ENCODE measurements at places on chromosomes 7 and 10. TPM values are rescaled to one million over a fixed set of nuclear protein-coding genes. Genes with fewer than 3 reads are reported as not detected.

PVRIG gene
- total RNA-seq: 0.95 TPM

ABCC2 gene
- total RNA-seq: 1.2 TPM

- H3K27ac ChIP-seq: no peak overlapping the region
- H3K4me3 ChIP-seq: no peak overlapping the region
- DNase-seq: no peak
- no peaks in the 10 kb centered on the region for H3K36me3 ChIP-seq
- H3K27me3 ChIP-seq: no peaks in the 10 kb centered on the region
- no peaks in the 10 kb centered on the region for H3K4me1 ChIP-seq
Measured at GRCh38 chr10:84762754-84763394, 434.5 kb downstream of the CCSER2 start.

GRCh38 chr10:73876971-73877370, 2.6 kb upstream of the CAMK2G start:
- peaks cover 43% of the 10 kb centered on the region for H3K4me1 ChIP-seq
- H3K27me3 ChIP-seq: no peaks in the 10 kb centered on the region
- peak overlapping the region; percentile 29 for H3K27ac ChIP-seq
- no peak overlapping the region for H3K4me3 ChIP-seq

Data from sigmoid colon (tissue), 7 donors.